Amniotic stem cell (primary cell): ENCODE measurements at places on chromosomes 2 and 18.

DNA sequence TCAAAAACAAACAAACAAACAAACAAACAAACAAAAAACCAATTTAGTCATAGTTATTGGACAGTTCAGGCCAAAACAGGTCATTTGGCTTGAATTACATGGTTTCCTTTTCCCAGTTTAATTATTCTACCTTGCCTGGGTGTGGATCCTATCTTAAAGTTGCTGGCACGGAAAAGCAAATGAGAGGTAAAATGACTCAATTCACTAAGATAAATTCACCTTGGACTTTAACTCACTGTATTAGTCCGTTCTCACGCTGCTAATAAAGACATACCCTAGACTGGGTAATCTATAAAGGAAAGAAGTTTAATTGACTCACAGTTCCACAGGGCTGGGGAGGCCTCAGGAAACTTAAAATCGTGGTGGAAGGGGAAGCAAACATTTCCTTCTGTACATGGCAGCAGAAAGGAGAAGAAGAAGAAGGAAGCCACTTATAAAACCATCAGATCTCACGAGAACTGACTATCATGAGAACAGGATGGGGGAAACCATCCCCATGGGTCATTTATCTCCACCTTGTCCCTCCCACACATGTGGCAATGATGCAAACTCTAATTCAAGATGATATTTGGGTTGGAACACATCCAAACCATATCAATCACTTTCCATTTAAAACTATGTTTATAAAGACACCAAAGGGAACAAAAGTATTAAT, 22.5 kb upstream of the TRAPPC8 start:
- no peak for DNase-seq

DNA sequence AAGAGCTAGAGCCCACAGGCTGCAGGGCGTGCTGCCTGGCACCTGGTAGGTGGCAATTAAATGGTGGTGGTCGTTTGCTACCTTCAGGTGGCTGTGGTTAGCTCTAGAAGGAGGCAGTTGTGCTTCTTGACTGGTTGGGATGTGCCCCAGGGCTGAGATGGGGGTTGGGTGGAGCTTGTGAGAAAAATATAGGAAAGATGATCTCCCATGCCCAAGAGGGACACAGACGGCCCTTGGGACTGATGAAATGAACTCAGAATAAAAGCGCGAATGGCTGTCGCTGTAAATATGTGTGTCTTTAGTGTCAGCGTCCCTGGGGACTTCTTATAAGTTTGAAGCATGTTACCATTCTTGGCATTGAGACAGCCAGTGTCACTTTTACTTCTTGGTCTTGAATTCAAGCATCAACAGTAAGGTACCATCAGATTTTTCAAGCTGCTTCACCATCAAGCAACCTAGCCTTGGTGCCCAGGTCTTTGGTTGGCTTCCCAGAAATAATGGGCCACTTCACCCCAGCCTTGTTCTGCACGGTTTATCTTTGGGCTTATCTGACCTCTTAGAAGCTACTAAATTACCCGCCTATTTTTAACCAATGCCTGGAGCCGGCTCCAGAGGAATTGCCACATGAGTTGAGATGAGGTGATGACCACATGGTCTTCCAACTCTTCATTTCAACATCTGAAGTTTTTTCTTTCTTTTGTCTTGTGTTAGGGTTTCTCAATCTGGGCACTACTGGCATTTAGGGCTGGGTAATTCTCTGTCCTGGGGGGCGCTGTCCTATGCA, 11.9 kb downstream of the LRRFIP1 start:
- no peak for DNase-seq

DNA sequence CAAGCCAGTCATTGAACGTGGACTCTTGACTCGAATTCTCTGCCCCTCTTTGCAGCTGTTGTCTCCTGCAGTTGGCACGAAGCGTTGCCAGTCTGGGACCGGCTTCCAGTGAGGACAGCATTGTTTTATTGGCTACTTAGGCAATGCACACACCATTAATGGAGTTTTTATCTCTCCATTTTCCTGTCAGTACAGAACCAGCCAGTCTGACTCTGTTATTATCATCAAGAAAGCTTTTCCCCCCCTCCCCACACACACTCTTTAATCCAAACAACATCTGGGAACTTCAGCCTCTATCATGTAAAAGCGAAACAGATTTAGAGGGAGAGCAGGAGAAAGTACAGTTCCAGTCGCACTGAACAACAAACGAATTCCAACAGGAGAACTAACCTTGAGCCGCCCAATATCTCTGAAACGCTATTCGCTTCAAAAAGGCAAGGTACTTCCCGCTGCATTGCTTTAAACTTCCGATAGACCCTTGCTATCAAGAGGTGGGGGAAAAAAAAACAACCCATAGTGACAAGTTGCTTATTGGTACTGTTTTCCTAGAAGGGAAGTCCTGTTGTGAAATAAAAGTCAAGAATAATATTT, 38.2 kb downstream of the ACVR1 start:
- no peak for DNase-seq

DNA sequence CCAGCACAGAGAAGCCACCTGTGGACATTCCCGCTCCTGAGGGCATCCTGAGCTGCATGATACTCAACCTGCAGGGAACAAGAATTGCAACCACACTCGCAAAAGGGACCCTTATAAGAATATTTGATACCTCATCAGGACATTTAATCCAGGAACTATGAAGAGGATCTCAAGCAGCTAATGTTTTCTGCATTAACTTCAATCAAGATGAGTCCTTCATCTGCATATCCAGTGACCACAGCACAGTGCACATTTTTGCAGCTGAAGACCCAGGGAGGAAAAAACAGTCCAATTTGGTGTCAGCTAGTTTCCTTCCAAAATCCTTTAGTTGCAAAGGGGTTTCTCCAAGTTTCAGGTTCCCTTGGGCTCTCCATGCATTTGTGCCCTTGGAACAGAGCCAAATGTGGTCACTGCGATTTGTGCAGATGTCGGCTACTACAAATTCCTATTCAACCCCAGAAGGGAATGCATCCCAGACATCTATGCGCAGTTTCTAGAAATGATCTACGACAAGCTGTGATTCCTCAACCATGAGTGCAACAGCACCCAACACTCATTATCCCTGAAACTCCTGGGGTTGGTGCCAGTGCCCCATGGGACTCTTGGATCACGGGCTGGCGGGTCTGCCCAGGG, 23.3 kb upstream of the FHOD3 start:
- DNase-seq: no peak

DNA sequence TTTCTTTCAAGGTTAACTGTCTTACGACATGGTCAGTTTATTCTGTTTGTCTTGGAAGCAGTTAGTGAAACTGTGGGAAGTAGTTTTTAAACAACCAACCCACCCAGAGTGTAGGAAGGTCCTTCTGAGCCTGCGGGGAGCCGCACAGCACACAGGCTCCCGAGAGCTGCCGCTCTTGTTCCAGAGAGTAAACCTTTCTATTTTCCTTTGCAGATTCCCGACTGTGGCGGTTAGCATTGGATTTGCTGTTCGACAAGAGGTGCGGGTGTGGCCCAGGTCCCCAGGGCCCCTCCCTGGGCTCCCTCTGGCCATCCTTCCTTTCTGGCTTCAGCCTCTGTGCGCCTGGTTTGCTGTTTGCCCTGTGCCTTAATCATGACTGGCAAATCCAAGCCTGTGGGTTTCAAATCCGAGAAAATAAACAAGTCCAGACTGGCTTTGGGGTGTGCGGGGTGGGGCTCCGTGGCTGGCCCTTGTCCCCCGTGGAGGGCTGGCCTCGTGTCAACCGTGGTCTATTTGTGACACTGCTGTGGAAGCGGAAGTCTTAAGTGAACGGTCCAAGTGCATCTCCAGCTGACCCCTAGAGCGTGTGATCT, 30.7 kb downstream of the IMPA2 start:
- no peak for DNase-seq

GRCh38 chr2:39419282-39420223, 17.5 kb downstream of the MAP4K3 start:
- no peak for DNase-seq
